ENCODE measurements at places on chromosomes 7 and 10. TPM values are rescaled to one million over a fixed set of nuclear protein-coding genes. Genes with fewer than 3 reads are reported as not detected.

Gene PROSER2
- total RNA-seq = 0.30 TPM

Gene CNPY1
- not detected for total RNA-seq

Gene COL28A1
- not detected for total RNA-seq

Gene CDK13
- 46.5 TPM for total RNA-seq

Gene C7orf33
- total RNA-seq = not detected

Gene RARRES2
- total RNA-seq = not detected

Gene IFIT2
- 14.6 TPM for total RNA-seq

Gene ITGA8
- not detected for total RNA-seq

Gene ECD
- total RNA-seq = 28.5 TPM

Gene GPR26
- total RNA-seq = not detected

Gene OR6B1
- not detected for total RNA-seq

Gene PRPS1L1
- not detected for total RNA-seq

Gene METTL27
- 3.3 TPM for total RNA-seq

Gene POLR2J2
- total RNA-seq = 8.4 TPM

Gene C10orf62
- total RNA-seq = not detected

Gene FAM131B
- total RNA-seq = 1.2 TPM

Gene CUBN
- total RNA-seq = 0.81 TPM

Gene CCDC7
- total RNA-seq = 12.7 TPM

Gene CYP2W1
- not detected for total RNA-seq

Gene KIF20B
- 82.1 TPM for total RNA-seq

Gene GNAI1
- total RNA-seq = not detected

Gene TAS2R3
- total RNA-seq = 0.73 TPM

Gene TMED4
- 76.0 TPM for total RNA-seq

Gene GNGT1
- total RNA-seq = not detected

Gene ERVW-1
- not detected for total RNA-seq

Gene FZD8
- total RNA-seq = 0.65 TPM

Gene CALY
- not detected for total RNA-seq

Gene TCTN3
- total RNA-seq = 26.2 TPM

Gene ZPBP
- total RNA-seq = not detected

Gene CALHM2
- 135 TPM for total RNA-seq

Gene NKX2-3
- not detected for total RNA-seq
